ENCODE measurements at places on chromosomes 12 and 14.

GRCh38 chr12:120666571-120667390, 20.2 kb upstream of the MLEC start:
- no peak for DNase-seq

DNA sequence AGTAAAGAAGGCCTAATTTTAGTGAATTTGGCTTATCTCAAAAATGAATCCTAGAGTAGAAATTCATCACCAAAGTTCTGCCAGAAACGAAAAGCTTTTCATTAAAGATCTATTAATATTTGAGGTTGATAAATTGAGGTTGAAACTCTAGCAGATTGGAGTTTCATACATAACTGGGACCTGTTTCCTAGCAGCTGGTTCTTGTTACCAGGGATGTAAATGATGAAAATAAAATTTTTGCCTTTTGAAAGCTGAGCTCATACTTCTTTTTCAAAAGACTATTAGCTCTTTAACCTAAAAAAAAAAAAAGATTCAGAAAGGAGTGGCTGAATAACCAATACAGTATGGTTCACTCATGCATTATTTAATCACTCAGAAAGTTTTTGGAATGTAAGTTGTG, 98.3 kb downstream of the PTGER2 start:
- no peak for DNase-seq

DNA sequence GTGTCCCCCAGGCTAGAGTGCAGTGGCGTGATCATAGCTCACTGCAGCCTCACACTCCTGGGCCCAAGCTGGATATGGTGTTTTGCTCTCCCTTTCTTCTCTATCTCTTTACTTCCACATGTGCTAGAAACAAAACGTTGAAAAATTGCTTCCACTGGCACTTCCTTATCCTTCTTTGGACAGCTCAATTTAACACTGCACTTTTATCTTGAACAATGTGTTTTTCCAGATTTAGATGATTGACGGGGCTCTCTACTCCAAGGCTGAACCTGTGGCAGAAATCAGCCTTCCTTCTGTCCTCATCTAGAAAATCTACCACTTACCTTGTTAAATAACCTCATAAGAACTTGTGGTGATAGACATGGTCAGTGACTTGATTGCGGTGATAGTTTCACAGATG, 165.1 kb downstream of the DAD1 start:
- DNase-seq = no peak

DNA sequence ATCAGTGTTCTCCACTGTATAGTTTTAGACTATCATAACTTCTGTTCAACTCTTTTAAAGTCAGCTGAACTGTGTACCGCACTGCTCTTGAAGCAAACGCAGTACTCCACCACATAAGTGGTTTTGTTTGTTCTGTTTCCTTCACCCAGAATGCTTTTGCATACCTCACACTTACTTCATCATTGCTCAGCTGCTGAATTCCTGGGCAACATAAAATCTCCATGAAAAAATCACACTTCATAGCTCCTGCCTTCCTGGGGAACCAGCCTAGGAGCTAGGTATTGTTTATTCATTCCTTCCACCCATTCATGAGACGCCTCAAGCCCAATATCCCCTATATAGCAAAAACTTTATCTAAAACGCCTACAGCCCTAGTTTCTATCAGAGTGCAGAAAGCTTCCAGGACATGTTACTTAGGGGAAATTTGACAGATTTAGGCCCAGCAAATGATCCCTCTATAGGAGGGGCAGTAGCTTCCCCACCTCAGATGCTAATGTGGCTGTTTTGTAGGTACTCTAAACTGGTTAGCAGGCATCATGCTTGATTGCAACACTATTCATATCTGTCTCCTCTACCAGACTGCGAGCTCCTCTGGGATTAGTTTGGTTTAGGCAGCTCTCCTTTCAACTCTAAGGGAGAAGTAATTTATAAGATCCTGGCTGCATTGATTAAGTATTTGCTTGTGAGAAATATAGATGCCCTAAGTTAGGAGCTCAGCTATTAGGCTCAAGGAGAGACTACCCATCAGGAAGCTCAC, 44.5 kb downstream of the LRRC9 start:
- DNase-seq = no peak

DNA sequence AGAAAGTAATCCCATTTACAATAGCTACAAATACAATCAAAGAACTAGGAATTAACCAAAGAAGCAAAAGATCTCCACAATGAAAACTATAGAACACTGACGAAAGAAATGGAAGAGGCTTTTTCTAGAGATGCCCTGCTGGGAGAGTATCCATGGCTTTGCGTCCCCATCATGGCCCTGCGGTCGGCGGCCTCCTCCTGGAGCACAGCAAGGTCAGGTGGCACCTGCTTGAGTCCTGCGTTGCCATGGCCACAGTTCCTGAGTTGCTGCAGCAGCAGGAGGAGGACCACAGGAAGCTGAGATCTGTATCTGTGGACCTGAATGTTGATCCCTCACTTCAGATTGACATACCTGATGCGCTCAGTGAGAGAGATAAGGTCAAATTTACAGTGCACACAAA, 143.5 kb downstream of the SLC5A8 start:
- no peak for DNase-seq

GRCh38 chr14:89017417-89017816, 193.0 kb downstream of the TTC8 start:
- no peak for DNase-seq

DNA sequence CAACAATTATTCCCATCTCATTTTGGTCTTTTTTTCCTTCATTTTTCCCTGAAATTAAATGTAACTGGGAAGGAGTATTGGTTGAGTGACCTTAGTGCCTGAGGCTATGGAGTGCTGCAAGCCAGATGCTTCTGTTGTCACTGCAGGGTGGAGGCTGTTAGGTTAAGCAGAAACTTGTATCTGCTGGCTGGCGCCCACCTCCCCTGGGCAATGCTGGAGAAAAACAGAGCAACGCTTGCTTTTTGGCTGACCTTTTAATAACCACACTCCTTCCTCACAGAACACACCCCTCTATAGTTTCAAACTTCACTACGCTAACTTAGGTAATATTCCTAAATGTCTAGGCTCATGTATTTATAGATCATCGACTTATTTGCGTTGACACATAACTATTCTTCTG, 583.5 kb upstream of the NOVA1 start:
- DNase-seq = no peak
